ENCODE measurements at places on chromosomes 16 and 17. TPM values are rescaled to one million over a fixed set of nuclear protein-coding genes. Genes with fewer than 3 reads are reported as not detected.

DNA sequence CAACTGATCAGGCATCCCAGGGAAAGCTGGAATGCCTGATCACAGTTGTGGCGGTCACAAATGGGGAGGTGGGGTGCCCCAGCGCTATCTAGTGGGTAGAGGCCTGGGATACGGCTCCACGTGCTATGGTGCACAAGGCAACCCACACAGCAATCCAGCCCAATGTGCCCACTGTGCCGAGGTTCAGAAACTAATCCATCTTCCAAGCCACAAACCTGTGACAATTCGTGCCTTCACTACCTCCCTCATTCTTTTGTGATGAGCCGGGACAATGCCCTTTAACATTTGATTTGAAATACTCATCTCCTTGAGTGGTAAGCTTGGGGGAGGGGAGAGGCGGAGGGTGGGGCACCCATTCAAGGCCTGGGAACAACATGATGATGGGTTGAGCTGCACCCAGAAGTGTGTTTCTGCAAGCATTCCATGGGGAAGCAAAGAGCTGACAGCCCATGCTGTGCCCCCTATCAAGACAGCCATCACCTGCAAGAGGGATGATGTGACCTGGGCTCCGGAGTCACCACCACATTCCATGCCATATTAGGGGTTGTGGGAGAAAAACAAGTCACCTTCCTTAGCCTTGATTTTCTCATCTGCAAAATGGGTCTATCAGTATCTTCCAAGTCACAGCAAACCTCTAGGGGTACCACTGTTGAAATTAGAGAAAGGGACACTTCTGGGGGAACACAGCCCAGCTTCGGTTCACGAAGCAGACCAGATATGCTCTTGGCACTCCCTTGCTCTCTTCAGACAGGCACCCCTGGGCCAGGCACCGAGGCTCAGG, 3.7 kb downstream of the ELOB start:
- no peak for DNase-seq

Gene NPB
- 1.5 TPM for polyA plus RNA-seq

- no peak for DNase-seq
Observed at GRCh38 chr17:81118308-81119221, 46.7 kb upstream of the PVALEF start.

DNA sequence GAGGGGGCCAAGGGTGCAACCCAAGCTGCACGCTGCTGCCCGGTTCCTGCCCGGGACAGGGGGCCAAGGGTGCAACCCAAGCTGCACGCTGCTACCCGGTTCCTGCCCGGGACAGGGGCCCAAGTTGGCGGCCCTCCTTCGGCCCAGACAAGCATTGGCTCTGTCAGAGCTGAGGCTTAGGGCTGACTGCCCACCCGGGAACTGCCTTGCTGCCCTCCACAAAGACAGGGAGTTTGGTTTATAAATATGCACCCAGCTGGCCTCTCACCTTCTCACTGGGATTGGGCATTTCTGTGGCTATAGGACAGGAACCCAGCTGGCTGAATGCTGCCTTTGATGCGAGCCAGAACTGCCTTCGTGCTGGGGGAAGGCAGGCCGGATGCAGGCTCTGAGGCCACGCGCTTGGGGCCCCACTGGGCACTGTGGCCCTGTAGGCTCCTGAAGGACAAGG, 105.7 kb downstream of the IRX5 start:
- DNase-seq, result no peak

DNA sequence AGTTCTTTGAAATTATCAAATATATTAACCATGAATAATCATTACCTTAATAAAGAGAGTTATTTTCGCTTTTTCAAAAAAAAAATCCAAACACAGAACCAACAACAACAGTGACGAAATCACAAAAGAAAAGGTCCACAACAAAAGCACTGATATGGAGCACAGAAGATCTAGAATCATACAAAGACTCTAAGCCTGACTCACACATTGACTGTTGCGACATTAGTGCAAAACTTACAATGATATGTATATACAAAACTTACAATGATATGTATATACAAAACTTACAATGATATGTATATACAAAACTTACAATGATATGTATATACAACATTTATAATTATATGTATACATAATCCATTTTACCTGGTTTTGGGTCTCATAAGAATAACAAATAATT, 117.7 kb downstream of the USP22 start:
- no peak for DNase-seq

Gene KCNAB3
- polyA plus RNA-seq, result 11.5 TPM

DNA sequence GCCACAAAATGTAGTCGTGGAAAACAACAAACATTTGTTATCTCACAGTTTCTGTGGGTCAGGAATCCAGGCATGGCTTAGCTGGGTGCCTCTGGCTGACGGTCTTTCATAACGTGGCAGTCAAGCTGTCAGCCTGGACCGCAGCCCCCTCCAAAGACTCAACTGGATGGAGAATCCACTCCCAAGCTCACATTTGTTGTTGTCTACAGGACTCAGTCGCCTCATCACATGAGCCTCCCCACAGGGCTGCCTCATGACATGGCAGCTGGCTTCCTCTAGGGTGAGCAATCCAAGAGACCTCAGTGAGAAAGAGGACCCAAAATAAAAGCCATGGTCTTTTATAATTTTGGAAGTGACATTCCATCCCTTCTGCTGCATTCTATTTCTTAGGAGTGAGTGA, 34.7 kb upstream of the AKAP1 start:
- DNase-seq, result no peak

Gene CD7
- polyA plus RNA-seq, result 1.6 TPM

All from left lung (tissue), 14 donors.